NCI-H1694 (cell line): ENCODE measurements at places on chromosomes 12 and 14.
A peak's percentile ranks its signal among the peaks of the same experiment; 100 is the strongest.

- DNase-seq, result no peak
Observed at GRCh38 chr14:65780566-65780965, 368.0 kb downstream of the FUT8 start.

GRCh38 chr12:115694564-115694963 lies 582.9 kb downstream of the MED13L start:
- no peak for DNase-seq

GRCh38 chr14:103294091-103294490 lies 39.9 kb upstream of the EIF5 start:
- DNase-seq, result no peak

GRCh38 chr12:110546339-110546738 lies 36.8 kb downstream of the PPTC7 start:
- DNase-seq, result no peak

DNA sequence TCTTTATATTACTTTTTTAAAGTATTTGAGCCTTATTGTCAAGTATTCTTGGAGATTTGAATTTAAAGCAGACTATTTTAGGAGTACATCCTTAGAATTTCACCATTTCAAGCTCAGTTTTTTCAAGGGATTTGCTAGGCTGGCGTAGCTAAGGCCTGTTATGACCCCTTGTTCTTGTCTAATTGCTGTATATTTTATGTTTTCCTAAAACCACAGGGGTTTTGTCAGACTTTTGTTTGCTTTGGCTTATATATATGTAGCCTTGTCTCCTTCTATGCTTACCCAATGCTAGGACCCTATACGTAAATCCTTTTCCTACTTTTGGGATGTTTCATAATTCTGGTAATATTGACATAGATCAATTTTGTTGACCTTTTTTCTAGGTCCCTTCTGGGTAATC lies 147.0 kb upstream of the SYT10 start:
- DNase-seq, result no peak

GRCh38 chr12:6861391-6861790 lies 5.9 kb upstream of the TPI1 start:
- no peak for DNase-seq

DNA sequence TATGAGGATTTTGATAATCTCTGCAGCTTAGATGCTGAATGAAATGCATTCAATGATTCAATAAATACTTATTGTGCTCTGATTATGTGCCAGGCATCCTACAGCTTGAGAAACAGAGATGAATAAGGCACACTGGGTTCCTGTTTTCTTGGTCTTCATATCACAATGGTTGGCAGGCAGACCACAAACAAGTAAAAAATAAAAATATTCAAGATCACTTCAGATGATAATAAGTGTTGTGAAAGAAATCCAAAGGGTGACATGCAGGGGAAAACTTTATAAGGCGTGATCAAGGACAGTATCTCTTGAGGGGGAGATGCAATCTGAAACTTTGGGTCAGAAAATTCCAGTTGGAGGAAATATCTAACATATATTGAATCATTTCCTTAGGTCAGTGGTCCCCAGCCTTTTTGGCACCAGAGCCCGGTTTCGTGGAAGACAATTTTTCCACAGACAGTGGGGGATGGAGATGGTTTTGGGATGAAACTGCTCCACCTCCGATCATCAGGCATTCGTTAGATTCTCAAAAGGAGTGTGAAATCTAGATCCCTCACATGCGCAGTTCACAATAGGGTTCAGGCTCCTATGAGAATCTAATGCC lies 73.7 kb upstream of the RAP1B start:
- no peak for DNase-seq

DNA sequence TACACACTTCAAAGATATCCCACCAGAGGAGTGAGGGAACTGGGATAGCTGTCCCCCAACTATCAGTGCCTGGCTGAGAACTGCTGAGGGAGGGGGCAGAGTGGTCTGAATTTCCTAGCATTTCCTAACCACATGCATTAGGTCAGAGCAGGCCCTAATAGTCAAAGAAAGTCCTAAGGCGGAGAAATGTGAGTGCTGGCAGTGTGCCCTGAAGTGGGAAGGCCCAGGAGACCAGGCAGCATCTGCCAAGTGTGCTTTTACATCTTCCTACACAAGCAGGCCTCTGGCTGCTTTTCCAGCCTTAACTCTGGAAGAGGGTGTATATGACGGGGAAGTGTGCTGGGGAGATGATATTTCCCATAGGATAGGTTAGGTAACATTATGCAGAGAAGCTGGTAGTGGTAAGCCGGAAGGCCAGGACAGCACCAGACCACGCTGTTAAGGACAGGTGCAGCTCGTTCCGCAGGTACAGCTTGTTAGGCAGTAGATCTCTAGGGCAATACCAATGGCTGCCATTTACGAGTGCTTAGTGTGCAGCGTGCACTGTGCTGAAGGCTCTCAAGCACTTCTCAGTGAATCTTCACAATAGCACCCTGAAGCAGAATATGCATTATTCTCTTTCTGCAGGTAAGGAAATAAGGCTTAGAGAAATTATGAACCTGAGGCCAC lies 9.1 kb upstream of the CCDC198 start:
- no peak for DNase-seq

GRCh38 chr12:3747543-3747942 lies 5.4 kb downstream of the CRACR2A start:
- DNase-seq, result no peak

GRCh38 chr12:69548687-69549086 lies 36.6 kb upstream of the CCT2 start:
- no peak for DNase-seq

GRCh38 chr14:65312859-65313258 lies 99.7 kb upstream of the FUT8 start:
- DNase-seq, result no peak

- DNase-seq, result no peak
Observed at GRCh38 chr12:109719123-109720022, 5.7 kb downstream of the FAM222A start.

DNA sequence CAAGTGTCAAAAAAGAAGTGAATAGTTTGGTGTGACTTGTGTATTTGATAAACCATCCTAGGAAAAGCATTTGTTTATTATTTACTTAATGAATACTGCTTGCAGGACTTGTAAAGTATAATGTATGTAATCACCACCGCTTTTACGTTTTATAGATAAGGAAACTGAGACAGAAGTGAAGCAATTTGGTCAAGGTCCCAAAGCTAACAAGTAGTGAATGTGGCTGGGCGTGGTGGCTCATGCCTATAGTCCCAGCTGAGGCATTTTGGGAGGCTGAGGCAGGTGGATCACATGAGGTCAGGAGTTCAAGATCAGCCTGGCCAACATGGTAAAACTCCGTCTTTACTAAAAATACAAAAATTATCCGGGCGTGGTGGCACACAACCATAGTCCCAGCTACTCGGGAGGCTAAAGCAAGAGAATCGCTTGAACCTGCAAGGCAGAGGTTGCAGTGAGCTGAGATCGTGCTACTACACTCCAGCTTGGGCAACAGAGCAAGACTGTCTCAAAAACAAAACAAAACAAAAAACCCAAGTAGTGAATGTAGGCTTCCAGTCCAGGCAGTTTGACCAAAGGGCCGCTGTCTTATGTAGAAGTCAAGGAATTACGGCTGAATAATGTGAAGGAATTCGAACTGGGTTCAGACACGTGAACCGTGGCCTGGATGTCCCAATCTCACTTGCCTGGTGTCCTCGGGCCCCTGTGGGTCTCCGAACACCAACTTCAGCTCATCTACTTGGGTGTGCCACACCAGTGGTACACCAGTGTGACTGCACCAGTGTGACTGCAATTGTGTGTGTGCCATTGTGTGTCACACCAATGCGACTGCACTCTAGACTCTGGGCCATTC lies 88.3 kb upstream of the MED13L start:
- DNase-seq, result no peak

- DNase-seq, result no peak
Observed at GRCh38 chr14:61406675-61407074, 85.3 kb downstream of the PRKCH start.

DNA sequence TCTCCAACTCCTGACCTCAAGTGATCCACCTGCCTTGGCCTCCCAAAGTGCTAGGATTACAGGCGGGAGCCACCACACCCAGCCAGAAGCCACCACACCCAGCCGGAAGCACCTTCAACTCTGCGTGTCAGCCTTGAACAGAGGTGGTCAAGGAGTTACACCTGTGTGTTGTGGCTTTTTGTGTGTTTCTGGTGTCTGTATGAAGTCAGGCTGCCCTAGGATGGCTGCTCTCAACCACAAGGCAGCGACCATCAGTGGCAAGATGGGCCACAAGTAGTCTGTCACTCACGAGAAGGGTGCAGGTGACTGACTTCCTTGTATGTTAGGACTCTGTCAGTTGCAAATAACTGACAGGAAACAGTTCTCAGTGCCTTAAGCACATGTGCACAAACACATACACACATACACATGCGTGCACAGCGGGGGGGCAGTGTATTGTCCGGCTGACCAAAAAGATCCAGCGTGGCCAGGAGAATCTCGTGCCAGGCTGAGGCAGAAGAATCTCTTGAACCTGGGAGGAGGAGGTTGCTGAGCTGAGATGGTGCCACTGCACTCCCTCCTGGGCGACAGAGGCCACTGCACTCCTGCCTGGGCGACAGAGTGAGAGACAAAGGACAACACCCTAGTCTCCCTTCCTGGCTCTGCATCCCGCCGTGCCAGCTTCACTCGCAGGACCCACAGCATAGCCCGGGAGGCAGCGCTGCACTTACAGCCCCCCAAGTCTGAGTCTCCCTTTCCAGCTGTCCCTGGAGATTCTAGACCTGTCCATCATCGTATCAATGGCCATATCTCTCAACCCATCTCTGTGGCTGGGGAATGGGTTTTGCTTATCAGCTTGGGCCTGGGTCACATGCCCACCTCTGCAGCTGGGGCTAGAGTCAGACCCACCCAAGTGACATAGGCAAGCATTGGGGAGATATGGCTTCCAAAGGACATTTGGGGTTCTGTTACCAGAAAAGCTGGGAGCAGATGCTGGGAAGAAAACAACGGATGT lies 13.7 kb downstream of the P2RX4 start:
- DNase-seq, result no peak

DNA sequence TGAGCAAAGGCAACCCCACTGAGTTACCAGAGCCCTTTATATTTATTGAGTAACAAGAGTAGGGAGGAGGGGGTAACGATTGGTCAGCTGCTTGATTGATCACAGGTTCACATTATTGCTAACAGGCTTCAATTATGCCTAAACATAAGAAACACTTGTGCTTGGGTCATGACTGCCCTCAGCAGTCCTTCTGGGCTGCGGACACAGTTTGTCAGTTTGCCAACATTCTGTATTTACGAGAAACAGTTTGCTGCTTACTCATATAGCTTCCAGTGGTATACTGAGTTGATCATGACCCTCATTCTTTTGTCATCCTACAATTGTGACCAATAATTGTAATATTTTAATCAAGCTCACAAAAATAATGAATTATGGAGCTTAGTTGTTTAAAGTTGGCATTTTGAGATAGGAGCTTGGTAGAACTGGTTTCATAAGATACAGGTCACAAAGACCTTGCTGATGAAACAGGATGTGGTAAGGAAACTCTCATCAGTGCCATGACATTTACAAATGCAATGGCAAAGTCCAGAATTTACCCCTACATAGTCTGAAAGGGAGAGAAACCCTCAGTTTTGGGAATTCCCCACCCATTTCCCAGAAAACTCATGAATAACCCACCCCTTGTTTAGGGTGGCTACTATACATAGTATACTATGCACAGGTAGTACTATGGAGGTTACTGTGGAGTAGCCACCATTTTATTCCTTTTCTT lies 1421.0 kb upstream of the FLRT2 start:
- DNase-seq, result no peak

GRCh38 chr12:74918291-74918690 lies 291.3 kb downstream of the KCNC2 start:
- no peak for DNase-seq

GRCh38 chr12:68237619-68238018 lies 12.0 kb upstream of the IL26 start:
- no peak for DNase-seq

DNA sequence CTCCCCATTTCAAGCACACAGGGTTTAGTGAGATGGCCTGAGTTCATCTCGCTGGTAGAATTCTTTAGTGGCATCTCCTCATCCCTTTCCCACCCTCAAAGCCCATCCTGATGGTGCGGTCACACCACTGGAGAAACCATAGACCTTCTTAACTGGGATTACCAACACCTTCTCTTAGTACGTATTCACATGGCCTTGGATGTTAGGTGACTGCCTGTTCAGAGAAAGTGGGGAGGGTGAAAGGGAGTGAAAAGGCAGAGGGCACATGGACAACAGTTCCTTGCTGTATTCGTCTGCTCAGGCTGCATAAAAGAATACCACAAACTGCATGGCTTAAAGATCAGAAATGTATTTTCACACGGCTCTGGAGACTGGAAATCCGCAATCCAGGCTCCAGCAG lies 306.1 kb downstream of the ZFP36L1 start:
- no peak for DNase-seq

GRCh38 chr14:102200690-102201352 lies 61.1 kb downstream of the WDR20 start:
- no peak for DNase-seq

- DNase-seq, result no peak
Observed at GRCh38 chr12:45667761-45668160, 61.7 kb upstream of the ARID2 start.

GRCh38 chr14:56331592-56332216 lies 213.5 kb downstream of the PELI2 start:
- DNase-seq, result peak; percentile 32

DNA sequence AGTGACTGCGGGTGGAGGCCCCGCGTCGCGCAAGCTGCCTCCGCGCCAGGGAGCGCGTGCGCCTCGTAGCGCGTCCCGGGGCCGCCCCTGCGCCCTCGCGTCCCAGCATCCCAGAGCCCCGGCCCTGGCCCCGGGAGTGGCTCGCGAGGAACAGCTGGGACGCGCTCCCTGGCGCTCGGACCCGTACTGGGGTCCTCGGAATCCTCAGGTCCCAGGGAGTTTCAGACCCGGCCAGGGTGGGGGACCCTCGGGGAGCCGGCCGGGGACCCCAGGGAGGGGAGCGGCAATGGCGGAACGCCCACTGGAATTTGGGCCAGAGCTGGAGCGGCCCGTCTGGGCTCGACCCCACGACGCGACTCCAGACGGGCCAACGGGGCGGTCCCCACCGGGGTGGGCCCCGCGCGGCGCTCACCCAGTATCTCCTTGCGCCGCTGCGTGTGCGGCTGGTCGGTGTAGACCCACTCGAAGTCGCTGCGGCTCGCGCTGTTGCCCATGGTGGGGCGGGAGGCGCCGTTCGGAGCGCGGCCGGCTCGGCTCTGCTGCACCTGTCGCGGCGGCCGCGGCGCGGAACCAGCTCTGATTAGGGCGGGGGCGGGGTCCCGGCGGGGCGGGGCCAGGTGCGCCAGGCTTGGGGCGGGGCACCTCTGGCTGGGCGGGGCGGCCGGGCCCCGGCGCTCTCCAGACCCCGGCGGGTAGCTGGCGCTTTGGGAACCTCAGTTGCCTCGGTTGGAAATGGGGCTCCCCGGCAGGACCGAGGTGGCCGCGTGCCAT lies at the start of gene DEGS2:
Gene DEGS2, minus strand, starts transcription at position 552 of the 771 bp plus-strand sequence. Its CDS starts 58 bp downstream, at position 494.
- DNase-seq, result no peak

- DNase-seq, result no peak
Observed at GRCh38 chr12:104604070-104604994, 147.6 kb downstream of the CHST11 start.

DNA sequence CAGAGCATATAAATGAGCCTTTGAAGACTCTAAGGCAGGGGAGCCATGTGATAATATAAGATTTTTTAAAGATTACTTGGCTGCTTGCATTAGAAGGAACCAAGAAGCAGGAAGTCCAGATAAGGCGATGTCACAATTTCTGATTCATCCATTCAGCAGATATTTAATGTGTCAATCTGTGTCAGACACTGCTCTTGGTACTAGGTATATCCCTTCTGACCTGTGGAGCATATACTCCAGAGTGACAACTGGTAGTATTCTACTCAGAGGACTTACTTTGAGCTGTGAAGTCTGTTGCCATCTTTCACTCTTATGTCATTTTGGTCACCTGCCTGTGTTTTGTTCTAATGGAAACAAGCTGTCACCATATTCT lies 10.7 kb downstream of the EID3 start:
- DNase-seq, result no peak
